ENCODE measurements at places on chromosomes 3 and 15. TPM values are rescaled to one million over a fixed set of nuclear protein-coding genes. Genes with fewer than 3 reads are reported as not detected.

CKMT1A gene
- not detected for total RNA-seq

TMCO5A gene
- total RNA-seq = not detected

GUCA1C gene
- not detected for total RNA-seq

HIGD2B gene
- not detected for total RNA-seq

TUSC7 gene
- not detected for total RNA-seq

DNAH12 gene
- under 0.01 TPM for total RNA-seq

LZTFL1 gene
- 20.3 TPM for total RNA-seq

MAP1A gene
- total RNA-seq = 0.84 TPM

NEIL1 gene
- 7.9 TPM for total RNA-seq

SIDT1 gene
- total RNA-seq = not detected

ZNF80 gene
- total RNA-seq = not detected

KBTBD13 gene
- not detected for total RNA-seq

NTRK3 gene
- total RNA-seq = not detected

Data from mammary microvascular endothelial cell (primary cell).